ENCODE measurements at places on chromosomes 1 and 21.

GRCh38 chr1:67571406-67571805 lies 113.6 kb upstream of the GADD45A start:
- DNase-seq, result no peak

- DNase-seq, result no peak
Measured at GRCh38 chr1:21236178-21236577, 54.1 kb downstream of the ECE1 start.

GRCh38 chr1:29398431-29398830 lies 162.1 kb downstream of the PTPRU start:
- DNase-seq, result no peak

- DNase-seq, result no peak
Measured at GRCh38 chr1:19710825-19711611, 46.3 kb downstream of the HTR6 start.

DNA sequence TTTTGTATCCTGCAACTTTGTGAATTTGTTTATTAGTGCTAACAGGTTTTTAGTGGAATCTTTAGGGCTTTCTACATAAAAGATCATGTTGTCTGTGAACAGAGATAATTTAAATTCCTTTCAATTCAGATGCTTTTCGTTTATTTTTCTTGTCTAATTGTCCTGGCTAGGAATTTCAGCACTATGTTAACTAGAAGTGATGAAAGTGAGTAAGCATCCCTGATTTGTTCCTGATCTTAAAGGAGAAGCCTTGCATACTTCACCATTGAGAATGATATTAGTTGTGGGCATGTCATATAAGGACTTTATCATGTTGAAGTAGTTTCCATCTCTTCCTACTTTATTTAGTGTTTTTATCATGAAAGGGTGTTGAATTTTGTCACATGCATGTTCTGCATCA lies 23.6 kb upstream of the TRIM67 start:
- no peak for DNase-seq

DNA sequence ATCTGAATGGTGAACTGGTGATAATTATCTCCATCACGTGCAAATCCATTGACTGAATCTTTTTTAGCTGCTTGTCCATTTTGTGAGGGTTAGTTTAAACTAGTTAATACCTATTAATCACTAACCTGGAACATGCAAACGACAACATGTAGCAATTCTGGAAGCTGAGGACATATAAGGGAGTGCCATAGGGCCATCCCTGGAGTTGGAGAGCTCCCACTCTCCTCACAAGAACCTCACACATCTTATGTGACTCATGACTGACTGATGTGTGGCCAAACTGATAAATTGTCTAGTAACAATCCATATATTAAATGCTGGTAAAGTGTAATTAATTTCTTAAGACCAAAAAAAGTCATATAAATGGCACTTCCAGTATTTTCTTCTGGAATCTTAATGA lies 62.9 kb upstream of the HOOK1 start:
- DNase-seq, result no peak

- no peak for DNase-seq
Measured at GRCh38 chr1:212359794-212360479, 54.7 kb downstream of the PACC1 start.

GRCh38 chr1:236345728-236346127 lies 48.4 kb upstream of the EDARADD start:
- no peak for DNase-seq

GRCh38 chr1:183515002-183515689 lies 42.8 kb downstream of the SMG7 start:
- DNase-seq, result peak; percentile 52

DNA sequence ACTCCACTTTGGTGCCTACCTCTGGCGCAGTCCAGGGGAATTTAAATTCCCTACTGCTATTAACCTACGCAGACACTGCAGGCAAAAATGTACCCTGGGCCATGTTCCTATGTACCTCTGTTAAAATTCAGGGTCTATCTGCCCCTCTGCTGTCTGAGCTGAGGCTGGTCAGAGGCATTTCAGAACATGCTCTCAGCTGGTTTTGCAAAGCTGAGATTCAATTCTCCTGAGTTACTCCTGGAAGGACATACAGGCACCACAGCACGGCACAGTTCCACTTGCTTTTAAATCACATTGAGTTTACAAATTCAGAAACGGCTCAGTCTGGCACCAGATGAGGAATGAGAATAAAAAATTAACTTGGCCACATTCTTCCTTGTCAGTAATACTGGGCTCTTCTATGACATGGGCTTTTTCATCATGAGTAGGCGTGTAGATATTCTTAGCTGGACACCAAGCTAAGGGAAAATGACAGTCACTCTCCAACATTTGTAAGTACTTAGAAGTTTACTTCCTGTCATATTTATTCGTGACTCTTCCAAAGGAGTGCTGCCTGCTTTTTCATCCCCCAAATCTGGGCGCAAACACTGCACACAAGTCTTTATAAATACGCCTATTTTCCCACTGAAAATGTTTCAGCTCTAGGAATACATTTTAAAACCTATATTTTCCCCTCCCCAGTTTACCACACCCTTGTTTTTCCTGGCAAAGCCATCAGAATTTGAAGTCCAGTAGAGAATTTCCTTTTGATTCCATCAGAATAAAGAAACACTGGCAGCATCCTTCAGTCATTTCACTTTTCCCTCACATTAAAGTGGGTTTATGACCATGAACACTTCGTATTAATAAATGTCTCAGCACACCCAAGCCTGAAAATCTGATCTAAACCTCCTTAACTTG lies 1.9 kb downstream of the C1orf198 start:
- DNase-seq, result peak; percentile 32

GRCh38 chr1:99726407-99726806 lies 40.0 kb downstream of the FRRS1 start:
- no peak for DNase-seq

DNA sequence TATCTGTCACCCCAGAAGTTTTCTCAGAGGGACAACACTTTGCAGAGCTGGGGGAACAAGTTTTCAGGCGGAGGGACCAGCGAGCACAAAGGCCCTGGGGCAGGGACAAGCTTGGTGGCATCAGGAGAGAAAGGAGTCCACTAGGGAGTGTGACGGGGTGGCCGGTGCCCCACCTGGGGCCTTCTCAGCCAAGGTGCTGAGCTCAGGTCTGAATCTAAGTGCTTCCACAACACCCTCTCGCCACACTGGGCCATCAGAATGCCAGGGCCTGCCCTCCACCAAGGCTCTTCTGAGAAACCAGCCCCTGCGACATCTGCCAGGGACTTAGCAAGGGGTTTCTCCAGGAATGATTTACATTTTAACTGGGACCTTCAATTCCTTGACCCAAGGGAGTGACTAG lies 7.8 kb upstream of the TNFRSF8 start:
- no peak for DNase-seq

- DNase-seq, result peak; percentile 79
Measured at GRCh38 chr1:64986903-64987871, 20.8 kb upstream of the JAK1 start.

GRCh38 chr1:199009447-199009846 lies 370.6 kb downstream of the PTPRC start:
- DNase-seq, result no peak

DNA sequence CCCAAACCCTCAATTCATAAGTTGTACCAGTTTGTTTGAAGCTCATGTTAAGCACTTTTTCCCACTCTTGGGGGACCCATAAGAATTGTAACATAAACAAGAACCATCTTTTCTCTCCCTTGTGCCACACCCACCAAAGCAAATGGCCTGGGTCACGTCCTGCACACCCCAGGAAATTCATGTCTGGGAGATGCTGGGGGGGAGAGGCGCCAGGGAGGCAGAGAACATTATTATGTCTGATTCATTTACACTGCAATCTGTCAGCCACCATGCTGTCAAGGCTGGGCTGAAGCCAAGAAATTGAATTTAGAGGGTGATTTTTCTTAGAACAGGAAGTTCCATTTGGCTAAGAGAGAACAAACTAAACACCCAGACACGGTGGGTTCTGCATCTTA lies 37.2 kb upstream of the IPO9 start:
- peak; percentile 45 for DNase-seq

DNA sequence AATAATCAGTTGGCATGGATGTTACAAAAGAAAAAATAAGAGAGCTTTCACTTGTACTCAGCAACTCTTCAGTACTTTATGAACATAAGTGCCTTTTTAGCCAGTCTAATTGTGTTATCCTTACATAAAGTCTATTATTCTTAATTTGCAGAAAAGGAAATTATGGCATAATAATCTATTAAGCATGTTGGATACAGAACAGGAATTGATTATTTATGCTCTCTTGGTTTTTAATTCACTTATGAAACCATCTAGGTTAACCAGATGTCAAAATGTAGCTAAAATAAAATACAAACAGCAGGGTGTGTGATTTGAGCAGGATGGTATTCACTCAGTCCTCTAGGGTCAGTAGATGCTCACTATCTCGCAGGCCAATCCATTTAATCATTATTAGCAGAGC lies 79.7 kb downstream of the PLPPR5 start:
- DNase-seq, result no peak

DNA sequence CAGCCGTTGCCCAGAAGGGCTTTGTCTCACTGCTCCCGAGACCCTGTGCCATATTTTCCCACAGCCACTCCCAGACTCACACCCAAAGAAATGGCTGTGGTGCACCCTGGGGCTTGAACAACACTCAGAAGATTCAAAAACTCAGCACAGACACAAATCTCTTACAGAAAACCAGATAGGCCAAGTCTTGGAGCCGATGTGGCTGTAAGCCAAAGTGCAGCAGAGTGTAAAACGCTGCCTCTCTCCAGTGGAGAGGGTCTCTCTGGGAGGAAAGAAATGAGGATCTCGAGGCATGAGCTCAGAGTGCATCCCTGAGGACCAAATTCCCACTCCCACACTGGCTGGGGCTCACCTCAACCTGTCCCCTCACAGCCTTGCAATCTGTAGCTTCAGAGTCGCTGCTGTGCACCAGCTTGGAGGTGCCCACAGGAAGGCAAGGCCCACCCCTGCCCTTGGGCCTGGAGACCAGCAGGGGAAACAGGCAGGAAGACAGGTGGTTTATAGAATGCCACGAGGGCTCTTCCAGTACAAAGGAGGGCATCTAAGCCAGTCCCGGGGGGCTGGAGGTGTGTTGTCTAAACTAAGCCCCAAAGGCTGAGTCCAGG lies 171.3 kb upstream of the AJAP1 start:
- DNase-seq, result no peak

DNA sequence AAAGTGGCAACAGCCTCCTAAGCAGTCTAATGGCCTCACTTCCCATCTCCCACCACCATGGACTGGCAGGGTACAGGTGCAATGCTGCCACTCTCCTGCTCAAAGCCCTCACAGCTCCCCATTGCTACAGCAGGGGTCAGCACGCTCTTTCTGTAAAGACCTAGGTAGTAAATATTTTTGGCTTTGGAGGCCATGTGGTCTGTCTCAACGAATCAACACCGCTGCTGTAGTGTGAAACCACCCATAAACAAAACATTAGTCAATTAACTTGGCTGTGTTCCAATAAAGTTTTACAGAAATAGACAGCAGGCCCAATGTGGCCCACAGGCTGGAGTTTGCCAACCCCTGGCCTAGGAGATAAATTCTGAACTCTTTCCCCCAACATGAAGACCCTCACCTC lies 44.6 kb upstream of the TMEM125 start:
- no peak for DNase-seq

GRCh38 chr1:79603843-79604242 lies 597.3 kb upstream of the ADGRL4 start:
- no peak for DNase-seq

GRCh38 chr1:214327514-214327913 lies 46.6 kb downstream of the SMYD2 start:
- DNase-seq, result no peak

DNA sequence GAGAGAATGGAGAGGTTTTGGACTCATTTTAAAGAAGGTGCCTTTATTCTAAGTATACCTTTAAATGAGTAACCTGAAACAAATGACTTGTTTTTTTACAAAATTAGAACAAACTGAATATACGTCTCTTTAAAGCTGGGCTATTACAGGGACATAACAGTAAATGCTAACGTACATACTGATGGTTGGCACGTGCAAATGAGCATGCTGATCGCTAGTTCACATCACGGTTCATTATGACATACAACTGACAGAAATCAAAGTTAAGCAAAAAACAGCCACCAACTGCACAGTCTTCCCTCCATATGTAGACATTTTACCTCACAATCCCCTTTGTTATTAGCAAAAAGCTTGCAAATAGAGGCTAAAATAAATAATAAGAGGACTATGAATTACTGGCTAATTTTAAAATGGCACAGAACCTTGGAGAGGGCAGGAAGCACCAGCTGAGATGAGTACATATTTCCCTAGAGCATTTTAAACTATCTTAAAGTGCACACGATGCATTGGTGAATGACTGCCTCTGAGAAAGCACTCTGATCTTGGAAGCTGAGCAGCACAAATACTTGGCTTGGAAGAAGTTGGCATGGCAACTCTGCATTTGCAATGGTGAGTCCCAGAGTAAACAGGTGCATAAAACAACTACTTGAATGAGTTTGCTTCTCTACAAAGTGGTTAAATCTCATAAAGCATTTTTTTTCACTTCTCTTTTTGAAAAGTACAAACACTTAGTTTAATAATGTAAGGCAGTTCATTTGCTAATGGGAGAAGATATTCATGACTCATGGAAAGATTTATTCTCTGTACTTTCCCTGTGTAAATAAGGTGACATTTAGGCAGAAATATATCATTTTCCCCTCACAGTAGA lies 204.7 kb downstream of the LHX8 start:
- no peak for DNase-seq

- peak; percentile 59 for DNase-seq
Measured at GRCh38 chr1:167455786-167456446, 62.4 kb downstream of the CD247 start.

DNA sequence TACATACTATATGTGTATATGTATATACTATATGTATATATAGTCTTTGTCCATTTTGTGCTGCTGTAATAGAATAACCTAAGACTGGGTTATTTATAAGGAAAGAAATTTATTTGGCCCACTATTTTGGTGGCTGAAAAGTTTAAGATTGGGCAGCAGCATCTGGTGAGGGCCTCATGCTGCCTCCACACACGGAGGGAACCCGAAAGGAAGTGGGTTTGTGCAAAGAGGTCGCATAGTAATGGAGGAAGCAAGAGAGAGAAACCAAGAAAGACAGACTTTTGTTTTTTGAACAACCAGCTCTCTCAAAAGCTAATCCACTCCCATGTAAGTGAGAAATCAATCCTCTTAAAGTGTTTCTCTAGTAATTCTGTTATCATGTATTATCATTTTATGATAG lies 1147.3 kb downstream of the NCAM2 start:
- no peak for DNase-seq

DNA sequence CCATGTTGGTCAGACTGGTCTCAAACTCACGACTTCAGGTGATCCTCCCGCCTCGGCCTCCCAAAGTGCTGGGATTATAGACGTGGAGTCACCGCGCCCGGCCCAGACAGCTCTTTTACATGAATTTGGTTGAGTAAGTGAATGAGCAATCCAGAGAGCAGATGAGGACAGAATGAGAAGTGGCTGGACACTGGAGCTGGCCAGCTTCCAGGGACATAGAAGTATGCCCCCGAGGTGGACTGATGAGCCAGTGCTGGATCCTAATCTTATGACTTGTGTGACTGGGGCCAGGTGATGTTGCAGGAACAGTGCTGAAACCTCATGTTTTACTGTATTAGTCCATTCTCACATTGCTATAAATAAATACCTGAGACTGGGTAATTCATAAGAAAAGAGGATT lies 35.9 kb upstream of the KANK4 start:
- DNase-seq, result peak; percentile 74

- no peak for DNase-seq
Measured at GRCh38 chr1:155133799-155134281, 1.8 kb upstream of the SLC50A1 start.

GRCh38 chr1:113545626-113546025 lies 155.3 kb downstream of the MAGI3 start:
- no peak for DNase-seq

All from suppressor macrophage treated with lipopolysaccharide for 4 hours (primary cell).